NCI-H69 (cell line): ENCODE measurements at places on chromosomes 1 and 21.

GRCh38 chr21:38351176-38351959, 94.6 kb downstream of the KCNJ15 start:
- no peak for DNase-seq

DNA sequence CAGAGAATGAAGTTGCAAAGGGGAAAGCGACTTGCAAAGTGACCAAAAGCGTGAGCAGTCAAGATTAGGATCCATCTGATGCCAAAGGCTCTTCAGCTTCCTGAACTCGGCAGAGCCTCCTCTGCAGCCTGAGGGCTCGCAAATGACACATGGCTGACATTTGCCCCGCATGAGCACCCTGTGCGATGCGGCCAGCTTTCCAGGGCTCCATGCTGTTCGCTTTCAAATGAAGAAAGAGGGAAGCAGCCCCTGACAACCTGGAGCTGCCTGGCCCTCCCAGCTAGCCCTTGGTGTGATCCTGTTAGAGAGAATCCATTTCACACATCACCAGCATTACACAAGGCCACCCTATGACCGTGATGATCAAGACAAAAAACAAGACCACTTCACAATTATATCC, 20.2 kb upstream of the FAM131C start:
- DNase-seq = no peak

DNA sequence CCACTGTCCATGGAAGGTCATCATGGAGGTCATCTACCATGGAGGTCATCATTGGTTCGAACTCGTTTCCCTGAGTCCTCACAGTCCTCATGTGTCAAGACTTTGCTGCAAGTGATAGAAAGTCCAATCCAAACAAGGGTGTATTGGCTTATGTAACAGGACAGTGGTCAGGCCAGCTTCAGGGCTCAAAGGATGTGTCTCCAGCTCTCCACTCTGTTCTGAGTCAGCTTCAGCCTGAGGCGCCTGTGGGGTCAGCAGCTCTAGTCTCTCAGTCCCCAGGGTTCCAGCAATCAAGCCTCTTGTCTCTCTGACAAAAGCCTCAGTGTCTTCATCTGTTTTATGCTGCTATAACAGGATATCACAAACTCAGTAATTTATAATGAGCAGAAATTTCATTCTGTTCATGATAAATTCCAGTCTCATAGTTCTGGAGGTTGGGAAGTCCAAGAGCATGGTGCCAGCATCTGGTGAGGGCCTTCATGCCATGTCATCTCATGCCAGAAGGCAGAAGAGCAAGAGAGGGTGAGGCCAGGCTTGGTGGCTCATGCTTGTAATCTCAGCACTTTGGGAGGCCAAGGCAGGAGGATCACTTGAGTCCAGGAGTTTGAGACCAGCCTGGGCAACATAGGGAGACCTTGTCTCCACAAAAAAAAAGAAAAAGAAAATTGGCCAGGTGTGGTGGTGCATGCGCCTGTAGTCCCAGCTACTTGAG, 19.5 kb downstream of the A3GALT2 start:
- no peak for DNase-seq

GRCh38 chr1:43387976-43388599, 1.5 kb downstream of the MED8 start:
- DNase-seq = no peak

- DNase-seq = no peak
Measured at GRCh38 chr1:194908643-194909042, 1699.6 kb downstream of the KCNT2 start.

- DNase-seq = peak; percentile 9
Measured at GRCh38 chr1:33378976-33379375, 51.9 kb downstream of the PHC2 start.

DNA sequence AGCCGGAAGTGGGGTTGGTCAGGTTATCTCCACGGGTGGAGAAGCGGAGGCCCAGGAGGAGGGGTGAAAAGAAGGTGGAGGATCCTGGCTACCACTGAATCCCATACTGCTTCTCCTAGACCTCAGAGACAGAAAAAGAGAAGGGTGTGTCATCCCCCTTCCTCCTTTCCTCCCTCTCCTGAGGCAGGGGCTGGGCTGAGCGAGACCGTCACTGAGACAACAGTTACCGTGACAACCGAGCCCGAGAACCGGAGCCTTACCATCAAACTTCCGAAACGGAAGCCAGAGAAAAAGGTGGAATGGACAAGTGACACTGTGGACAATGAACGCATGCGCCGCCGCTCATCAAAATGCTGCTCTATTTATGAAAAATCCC, 42.1 kb upstream of the NBPF3 start:
- DNase-seq = peak; percentile 69
